Activated naive CD8-positive, alpha-beta T cell treated with anti-CD3 and anti-CD28 coated beads, Interleukin-2, amount 10 ng/mL, durations not matched to agents 7 days and 5 days (primary cell): ENCODE measurements at places on chromosomes 2 and 18. TPM values are rescaled to one million over a fixed set of nuclear protein-coding genes. Genes with fewer than 3 reads are reported as not detected.
A peak's percentile ranks its signal among the peaks of the same experiment; 100 is the strongest.

DNA sequence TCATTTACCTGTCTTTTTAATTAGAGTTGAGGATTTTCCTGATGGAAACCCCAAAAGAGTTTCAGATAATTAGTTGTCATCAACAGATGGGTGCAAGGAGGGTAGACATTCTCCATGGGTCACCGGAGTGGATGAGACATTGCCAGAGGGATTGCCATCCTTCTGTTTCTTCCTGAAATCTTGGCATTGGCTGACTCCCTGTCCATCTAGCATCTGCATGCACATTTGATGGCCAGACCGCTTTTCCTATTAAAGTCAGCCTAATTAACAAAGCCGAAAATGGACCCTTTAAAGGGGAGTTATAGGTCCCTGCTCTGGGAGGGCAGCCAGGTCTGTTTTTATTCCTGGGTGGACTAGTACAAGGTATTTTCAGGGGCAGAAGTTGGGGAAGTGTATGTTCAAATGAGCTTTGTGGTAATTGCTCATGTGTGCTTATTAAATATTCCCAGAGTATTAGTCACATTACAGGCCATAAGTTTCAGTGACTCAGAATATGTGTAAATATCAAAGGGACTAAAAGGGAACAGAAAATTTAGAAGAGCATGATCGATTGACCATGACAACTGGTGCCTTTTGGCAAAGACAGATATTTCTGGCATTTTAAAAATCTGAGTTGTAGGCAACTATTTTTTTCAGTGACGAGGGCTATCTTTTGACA, 209.8 kb downstream of the PHLPP1 start:
- no peak for DNase-seq

DNA sequence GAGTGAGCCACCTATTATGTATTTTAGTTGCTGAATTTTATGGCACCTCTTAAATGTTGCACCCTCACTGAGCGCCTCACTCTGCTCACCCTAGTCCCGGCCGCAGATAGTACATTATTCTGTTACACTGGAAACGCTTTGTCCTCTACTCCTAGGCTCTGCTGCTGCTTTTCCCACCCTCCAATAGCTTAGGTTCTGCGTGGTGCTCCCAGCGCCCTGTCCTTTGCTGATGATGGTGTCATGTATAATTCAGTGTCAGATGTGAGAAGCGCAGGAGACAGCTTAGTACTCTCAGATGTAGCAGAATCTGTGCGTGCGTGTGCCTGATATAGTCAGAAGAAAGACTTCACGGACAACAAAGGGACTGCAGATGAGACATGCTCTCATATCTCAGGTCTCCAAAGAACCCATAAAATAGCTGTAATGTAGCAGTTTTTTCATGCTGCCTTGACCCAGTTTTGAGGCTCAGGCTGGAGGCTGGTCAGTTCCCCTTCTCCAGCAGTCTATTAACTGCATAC, 1.4 kb upstream of the REEP1 start:
- no peak for DNase-seq

- DNase-seq = peak; percentile 23
Observed at GRCh38 chr18:79508565-79509535, 113.1 kb downstream of the NFATC1 start.

- DNase-seq = no peak
Observed at GRCh38 chr2:45470531-45470930, 140.5 kb downstream of the SRBD1 start.

GRCh38 chr2:33291278-33292013, 185.0 kb upstream of the RASGRP3 start:
- no peak for DNase-seq

DNA sequence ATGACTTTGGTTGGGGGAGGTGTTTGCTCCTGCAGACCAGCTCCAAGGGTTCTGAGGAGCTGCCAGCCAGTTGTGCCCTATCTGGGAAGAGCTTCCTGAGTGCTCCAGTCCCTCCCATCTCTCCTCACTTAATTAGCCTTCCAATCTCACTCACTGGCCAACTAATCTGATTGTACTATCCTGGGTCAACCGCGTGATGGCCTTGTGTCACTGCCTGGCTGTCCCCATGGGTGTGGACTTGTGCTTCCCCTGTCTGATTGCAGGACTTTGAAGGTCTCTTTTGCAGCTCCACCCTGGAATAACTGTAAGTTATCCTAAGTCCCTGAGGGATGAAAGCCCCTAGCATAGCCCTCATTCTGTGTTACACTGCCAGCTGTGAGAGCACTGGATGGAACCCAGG, 65.0 kb downstream of the SLC4A5 start:
- no peak for DNase-seq

DNA sequence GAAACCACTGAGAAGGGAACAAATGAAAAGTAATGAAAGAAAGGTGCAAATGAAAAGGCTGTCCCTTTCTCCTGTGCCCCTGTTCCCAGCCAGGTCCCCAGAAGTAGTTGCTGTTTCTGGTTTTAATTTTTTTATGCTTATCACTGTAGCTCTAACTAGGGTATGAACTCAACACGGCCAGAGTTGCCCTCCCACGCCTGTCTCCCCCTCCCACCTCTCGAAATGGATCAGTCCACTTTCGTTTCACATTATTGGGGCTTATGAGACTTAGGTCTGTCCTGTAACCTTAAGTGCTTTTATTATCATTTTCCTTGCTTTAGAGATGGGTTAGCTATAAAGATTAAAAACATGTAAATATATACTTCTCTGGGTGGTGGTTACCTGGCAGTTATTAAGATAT, 8.6 kb downstream of the RBFA start:
- no peak for DNase-seq

GRCh38 chr2:240203031-240203787, 62.8 kb upstream of the OTOS start:
- DNase-seq = no peak

- no peak for DNase-seq
Observed at GRCh38 chr18:48785091-48785614, 165.6 kb downstream of the SMAD7 start.

DNA sequence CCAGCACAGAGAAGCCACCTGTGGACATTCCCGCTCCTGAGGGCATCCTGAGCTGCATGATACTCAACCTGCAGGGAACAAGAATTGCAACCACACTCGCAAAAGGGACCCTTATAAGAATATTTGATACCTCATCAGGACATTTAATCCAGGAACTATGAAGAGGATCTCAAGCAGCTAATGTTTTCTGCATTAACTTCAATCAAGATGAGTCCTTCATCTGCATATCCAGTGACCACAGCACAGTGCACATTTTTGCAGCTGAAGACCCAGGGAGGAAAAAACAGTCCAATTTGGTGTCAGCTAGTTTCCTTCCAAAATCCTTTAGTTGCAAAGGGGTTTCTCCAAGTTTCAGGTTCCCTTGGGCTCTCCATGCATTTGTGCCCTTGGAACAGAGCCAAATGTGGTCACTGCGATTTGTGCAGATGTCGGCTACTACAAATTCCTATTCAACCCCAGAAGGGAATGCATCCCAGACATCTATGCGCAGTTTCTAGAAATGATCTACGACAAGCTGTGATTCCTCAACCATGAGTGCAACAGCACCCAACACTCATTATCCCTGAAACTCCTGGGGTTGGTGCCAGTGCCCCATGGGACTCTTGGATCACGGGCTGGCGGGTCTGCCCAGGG, 23.3 kb upstream of the FHOD3 start:
- DNase-seq = no peak

- DNase-seq = no peak
Observed at GRCh38 chr2:44767691-44768090, 173.8 kb upstream of the SIX3 start.

GRCh38 chr2:48228345-48228684, 301.6 kb upstream of the STON1 start:
- DNase-seq = no peak

- DNase-seq = no peak
Observed at GRCh38 chr18:78629426-78629825, 350.2 kb upstream of the SALL3 start.

- DNase-seq = no peak
Observed at GRCh38 chr2:226736382-226736781, 63.2 kb downstream of the IRS1 start.

- no peak for DNase-seq
Observed at GRCh38 chr2:109203246-109204011, 74.4 kb downstream of the SH3RF3 start.

GRCh38 chr2:70371753-70372152, 69.9 kb upstream of the FAM136A start:
- no peak for DNase-seq

DNA sequence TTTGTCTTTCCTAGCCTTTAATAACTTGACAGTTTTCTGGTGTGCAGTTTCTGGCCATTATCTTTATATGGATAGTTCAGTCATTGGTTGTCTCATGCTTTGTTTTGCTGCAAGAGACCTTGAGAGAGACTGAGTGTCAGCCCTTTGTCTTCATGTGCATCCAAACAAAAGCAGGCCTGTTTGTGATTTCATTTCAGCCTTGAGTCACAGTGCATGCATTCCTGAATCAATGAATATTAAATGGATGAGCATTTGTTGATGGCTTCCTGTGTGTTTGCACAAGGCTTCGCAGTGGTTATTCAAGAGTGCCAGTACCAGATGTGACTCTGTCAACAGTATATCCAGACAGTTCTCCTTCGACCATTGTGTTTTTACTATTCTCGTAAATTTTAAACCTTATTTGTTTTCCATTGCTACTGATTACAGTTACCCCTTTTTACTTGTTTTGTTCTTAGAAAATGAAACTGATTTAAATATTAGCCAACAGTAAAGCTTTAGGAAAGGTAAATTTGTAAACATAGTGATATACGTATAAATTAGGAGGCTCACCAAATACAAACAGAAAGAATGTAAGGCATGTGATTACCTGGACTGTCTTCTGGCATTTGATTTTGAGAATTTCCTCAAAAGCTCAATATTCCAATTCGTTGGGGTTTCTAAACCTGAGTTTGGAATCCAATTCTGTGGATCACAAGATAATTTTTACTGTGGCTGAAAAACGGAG, 319.8 kb downstream of the CTNNA2 start:
- DNase-seq = no peak

DNA sequence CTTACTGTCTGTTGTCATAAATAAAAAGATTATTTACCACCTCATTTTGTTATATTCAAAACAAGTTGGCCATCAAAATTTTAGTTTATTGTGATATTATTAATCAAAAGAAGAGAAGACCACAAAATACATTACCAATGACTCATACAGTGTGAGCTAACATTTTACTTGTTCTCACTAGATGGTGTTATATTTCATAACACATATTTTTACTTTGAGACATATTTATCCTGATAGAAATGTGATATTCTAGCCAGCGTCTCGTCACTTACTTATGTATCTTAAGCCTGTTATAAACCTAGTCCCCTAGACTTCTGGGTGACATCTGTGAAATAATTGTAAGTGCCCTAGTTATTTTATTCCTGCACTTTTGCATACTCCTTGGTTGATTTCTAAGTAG, 263.2 kb downstream of the CDH7 start:
- DNase-seq = no peak

- no peak for DNase-seq
Observed at GRCh38 chr2:85785871-85786270, 32.1 kb downstream of the ATOH8 start.

DNA sequence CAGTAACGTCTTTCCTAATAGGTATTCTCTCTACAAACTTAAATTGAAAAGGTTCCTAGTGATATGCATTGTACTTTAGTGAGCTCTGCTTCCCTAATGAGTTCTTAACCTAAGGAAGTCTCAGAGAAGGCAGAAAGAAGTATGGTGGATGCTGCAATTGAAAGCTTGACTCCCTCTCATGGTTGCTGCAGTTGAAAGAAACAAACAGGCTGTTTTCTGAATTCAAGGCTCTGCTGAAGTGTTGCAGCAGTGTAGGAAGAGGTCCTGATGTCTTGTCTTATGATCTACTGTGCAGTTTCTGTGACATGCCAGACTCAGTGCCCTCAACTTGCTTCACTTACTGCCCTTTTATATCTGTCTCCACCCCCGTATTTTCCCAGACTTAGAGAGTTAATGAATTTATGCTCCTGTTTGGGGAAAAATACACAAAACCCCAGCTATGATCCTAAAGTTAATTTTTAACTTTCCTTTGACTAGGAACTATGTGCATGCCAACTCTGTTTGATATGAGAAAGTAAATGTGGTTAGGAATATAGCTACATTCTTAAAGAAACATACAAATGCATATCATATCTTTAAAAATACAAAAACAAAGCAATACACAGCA, 655.3 kb upstream of the FAM98A start:
- DNase-seq = no peak

DNA sequence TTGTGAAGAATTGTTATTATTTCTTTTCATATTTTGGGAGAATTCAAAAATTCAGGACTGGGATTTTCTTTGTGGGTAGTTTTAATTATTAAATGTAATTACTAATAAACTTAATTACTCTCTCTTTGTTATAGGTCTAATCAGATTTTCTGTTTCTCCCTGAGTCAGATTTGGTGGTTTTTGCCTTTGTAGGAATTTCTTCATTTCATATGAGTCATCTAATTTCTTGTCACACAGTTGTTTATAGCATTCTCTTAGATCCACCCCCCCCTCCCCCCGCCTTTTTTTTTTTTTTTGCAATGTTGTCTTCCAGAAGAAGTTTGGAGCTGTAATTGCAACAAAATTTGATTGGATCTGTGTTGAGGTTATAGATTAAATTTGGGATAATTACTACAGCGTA, 26.0 kb upstream of the GALR1 start:
- DNase-seq = no peak

DNA sequence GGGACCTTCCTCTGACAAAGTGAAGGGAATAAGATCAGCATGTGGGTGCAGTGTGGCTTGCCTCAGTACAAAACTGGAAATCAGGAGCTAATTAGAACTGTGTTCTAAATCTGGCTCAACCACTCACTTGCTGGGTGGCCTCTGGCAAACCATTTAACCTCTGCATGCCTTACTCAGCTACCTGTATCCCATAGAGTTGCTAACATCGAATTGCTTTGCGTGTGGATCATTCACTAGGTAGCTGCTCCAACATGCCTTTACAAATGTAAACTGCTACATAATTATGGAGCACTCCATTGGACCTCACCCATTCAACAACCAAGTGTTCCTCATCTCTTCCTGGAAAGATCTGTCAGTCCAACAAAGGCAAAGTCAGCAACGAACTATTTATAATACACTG, 19.0 kb downstream of the PLEKHM3 start:
- no peak for DNase-seq

DNA sequence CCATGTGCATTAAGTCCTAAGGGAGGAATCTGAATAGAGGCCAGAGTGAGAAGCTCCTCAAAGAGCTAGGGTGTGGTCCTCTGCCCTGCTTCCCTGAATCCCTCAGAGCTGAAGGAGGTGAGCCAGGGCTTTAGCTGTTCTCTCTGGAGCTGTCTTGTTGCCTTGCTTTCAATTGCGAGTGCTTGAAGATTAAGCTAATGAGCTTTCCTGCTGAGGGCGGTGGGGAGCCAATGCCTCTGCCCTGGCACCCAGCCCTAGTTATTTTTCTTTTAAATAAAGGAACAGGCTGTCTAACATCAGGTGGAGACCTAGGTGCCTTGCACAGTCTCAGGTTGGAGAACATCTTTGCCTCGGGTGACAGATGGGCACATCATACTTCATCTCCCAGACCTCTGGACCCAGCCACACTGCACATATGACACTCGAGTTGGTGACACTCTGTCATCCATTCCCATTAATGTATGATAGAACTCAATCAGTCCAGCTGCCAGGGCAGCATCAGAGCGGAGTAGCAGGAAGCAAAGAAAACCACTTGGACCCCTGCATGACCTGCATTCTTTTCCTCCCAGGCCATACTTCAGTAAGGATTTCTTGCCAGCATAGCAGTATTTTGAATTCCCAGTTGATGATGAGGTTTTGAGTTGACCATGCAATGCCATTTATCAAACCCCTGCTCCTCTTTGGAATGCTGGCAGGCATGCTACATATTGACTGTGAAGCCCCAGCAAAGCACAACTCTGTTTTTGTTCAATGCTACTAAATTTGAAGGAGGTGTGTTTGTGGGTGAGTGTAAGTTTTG, 292.7 kb downstream of the RNF144A start:
- no peak for DNase-seq

The DHRS9 gene
- 0.36 TPM for total RNA-seq

The DSEL gene
- 0.60 TPM for total RNA-seq

The FARSB gene
- total RNA-seq = 17.6 TPM

The CCDC141 gene
- total RNA-seq = 15.0 TPM

The RHBDD1 gene
- 33.1 TPM for total RNA-seq
